Mesenteric fat pad (tissue), 1 donor: ENCODE measurements at places on chromosomes 12 and 14.

GRCh38 chr12:101064721-101065120 is 145.3 kb downstream of the SLC5A8 start:
- DNase-seq = no peak

DNA sequence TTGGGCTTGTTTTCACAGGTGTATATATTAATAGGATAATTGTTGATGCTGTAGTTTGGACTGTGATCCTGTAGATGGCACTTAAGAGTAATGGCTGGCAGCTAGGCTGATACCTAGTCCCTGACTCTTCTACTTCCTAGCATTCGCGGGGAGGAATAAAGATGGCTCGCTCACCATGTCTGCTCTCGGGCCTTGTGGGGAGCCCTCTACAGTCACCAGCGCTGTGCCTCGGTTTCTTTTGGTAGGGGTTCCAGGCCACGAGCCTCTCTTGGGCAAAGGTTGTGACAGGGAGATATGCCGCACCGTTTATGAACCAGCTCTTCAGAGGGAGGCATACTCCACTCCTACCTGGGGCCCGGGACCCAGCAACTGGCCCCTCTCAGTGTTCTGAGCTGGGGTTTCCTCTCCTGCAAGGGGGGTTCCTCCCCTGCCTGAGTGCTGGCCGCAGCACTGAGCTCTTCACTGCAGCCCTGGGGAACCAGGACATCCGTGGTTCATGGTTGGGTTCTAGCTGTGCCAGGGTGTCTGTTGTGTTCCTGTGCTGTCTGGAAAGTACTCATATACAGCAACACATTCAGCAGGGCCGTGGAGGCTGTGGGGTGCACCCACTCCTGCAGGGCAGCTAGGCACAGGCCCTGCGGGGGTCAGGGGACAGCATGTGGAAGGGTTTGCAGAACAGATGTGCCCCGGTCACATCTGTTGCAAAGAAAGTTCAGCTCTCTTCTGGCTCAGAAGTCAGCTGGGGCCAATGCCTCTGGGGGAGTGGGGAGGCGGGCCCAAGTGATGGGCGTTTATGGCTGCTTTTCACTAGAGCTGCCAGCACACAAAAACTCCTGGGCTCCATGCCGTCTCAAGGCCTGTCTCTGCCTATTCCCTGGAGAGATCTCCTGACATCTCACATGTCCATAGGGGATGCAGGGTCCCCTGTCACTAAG is 147.9 kb downstream of the PPFIA2 start:
- DNase-seq = no peak

DNA sequence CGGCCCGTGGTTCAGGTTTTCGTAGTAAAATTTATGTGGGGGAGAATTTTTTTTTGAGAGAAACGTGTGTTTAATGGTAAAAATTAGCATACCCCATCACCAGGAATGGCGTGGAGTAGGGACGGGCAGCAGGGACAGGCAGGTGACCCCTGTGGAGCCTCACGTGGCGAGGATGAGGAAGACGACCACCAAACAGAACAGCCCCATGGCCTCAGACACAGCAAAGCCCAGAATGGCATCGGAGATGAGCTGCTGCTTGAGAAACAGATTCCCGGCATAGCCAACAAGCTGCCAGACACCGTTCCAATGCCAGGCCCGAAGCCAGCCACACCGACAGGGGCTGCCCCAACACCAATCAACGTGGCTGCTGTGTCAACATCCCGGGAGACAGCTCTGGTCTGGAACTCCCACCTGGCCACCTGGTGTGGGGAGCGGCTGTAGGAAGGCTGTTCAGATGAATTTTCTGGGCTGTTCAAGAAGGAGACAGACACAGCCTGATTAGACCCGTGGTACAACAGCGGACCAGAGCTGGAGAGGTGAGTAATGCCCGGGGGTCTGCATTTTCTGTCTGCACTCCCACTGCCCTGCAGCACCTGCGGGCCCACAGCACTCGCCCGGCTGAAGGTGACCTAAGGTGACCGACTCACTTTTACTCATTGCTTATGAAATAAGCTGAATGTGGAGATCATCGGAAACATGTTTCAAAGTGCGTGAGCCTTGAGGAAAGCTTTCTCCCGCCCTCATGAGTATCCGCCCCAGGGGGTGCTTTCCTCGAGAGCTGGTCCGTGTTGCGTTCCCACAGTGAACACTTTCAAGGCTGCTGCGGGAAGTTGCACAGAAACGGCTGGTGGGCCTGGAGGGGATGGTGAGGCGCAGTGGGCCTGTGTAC is 10.6 kb downstream of the TMEM121 start:
- DNase-seq = no peak

- DNase-seq = peak; percentile 57
Observed at GRCh38 chr12:130972586-130972950, 18.9 kb downstream of the ADGRD1 start.

GRCh38 chr12:42589465-42590329 is at the start of gene PRICKLE1:
PRICKLE1 (minus strand) TSS chr12:42589746; CDS start chr12:42472516, 117,230 bp downstream.
- DNase-seq = no peak

DNA sequence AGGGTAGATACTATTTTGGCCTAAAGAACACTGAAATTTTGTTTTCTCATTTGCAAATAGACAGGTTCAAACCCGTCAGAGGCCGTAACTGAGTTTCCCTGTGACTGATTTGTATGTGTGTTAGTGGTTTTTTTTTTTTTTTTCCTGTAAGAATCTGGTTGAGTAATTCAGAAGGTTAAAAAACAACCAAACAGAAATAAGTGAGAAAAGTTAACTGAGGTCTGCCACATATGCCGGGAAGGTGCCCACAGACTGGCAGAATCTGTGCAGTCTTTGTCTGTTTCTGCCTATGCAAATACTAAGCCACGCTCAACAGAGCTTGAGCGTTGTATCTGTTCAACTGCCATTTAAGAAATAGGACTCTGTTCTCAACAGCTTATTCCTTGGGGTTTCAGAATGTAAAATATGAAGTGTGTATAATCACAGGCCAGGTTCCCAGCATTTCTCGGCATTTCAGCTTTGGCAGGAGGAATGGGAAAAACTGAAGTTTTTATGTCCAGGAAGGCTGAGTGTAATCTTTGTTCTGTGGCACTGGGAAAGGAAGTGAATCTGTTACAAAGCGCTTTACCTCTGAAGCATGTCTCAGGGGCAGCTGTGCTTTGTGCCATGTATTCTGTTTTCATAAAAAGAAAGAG is 181.9 kb downstream of the PRKCH start:
- no peak for DNase-seq

DNA sequence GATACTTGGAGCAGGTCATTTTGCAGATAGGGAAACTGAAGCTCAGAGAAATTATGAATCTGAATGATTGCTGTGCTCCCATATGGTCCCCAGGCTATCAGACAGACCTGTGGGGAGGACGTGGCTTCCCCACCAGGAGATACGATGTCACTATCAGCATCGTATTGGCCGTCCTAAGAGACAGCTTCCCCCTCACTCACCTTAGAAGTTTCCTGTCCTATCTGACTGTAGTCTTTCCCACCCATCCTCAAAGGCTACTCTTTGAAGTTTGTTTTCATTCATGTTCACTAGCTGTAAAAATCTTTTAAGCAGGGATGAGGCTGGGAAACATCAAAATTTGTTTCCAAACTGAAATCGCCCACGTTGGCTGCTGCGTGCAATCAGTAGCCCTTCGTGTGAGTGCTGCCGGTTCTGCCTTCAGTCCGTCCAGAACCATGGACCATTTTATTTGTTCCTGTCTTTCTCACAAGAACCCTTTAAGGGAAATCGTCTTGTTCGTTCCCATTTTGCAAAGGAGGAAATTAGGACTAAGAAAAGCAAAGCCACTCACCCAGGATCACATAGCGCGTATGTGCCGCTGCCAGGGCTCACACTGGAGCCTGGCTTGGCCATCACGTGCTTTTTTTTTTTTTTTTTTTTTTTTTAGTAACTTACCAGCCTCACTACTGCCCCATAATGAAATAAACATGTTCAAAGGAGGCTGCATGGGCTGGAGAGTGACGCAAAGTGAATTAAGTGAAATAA is 1.0 kb upstream of the KDM2B start:
- no peak for DNase-seq

DNA sequence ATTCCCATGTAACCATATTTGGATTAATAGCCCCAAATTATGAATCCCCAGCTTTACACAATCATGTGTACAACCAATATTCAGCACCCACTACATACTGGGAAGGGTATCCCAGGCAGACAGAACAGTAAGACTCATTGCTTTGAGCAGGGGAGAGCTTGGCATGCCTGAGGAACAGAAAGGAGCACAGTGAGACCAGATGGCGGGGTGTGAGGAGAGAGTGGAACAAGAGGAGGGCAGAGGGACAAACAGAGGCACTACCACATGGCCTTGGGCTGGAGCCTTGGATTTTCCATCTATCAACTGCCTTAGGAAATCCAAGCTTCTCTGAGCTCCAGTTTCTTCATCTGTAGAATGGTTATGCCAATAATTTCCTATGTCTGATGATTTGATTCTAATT is 3.8 kb downstream of the DGKA start:
- no peak for DNase-seq

DNA sequence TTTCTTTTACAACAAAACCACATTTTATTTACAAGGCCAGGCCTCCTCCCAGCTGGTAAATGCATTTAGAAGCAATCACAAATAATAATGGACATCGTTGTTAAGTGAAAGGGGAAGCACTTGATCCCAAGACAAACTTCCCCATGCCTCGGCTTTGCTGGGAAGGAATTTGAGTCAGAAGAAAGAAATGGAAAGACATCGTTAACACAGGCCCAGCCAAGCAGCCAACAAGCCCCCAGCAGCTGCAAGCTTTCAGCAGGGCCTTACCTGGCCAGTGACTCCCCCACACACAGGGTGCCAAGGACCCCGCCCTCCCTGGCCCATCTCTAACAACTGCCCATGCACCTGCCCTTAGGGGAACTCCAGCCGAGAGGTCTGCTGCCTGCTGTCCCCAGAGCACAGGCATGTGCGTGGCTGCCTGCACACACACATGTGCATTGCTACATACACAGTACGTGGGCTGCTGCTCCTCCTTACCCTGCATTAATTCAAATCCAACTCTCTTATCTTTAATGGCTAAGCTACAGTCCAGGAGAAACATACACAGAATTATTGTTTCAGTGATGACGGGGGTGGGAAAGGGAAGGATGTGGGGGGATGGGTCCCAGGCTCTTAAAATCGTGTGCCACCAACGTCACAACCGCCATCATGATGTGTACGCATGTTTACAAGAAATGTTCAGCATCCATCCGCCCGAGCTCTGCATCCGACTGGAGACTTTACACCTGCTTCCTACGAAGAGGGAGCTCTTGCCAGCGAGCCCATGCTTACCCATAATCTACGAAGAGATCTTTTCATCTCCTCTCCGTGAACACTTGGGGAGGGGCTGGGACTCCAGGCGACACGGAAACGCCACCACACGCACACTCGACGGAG is 9.8 kb downstream of the BCL11B start:
- peak; percentile 84 for DNase-seq

DNA sequence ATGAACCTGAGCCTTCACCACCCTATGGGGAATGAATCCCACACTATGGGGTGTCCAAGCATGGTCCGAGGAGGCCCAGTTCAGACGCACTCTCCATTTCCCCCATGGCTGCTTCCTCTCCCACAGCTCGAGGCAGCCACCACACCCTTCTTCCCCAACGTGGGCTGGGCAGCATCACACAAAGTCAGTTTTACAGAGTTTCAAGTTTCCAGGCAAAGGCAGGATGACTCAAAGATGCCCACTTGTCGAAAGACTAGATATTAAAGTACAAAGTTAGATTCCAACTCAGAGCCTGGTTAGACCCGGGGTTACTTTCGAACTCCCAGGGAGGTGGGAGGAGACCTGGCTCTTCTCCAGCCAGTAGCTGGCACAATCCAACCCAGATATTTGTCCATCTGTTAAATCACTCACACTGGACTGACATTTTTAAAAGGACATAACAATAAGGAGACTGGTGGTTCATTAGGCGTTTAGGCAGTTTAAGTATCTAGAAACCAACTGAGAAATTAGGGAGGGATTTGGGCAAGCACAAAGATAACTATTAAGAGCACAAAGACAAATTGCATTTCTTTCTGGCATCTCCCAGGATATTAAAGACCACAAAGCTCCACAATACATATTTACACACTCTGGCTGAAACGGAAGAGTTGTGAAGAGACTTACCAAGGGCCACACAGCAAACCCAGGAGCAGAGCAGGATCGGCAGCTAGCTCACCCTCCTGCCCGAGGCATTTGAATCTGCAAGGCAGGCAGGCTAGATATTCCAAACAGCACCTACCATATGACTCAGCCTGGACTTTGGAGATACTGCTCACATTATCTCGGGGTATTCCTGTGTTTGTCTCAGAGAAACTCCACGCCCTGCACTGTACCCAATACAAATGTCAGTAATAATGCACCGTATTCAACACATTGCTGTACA is 34.8 kb downstream of the TMCC3 start:
- no peak for DNase-seq

DNA sequence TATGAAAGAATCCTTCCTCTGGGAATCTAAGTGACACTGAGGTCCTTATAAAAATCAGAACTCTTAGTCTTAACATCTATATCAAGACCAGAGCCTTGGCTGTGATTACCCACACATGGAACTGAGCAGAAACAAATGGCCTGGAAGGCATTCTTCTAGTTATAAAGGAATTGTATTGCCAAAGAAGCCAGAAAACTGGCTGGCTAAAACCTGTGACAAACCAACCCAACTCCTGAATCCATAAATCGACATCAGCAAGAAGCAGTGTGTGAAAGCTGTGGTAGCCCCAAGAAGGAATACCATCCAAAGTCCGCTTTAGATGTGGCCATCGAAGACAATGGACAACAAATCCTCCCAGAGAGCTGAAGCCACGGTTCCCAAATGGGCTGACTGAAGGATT is 97.9 kb upstream of the CCDC91 start:
- DNase-seq = no peak

DNA sequence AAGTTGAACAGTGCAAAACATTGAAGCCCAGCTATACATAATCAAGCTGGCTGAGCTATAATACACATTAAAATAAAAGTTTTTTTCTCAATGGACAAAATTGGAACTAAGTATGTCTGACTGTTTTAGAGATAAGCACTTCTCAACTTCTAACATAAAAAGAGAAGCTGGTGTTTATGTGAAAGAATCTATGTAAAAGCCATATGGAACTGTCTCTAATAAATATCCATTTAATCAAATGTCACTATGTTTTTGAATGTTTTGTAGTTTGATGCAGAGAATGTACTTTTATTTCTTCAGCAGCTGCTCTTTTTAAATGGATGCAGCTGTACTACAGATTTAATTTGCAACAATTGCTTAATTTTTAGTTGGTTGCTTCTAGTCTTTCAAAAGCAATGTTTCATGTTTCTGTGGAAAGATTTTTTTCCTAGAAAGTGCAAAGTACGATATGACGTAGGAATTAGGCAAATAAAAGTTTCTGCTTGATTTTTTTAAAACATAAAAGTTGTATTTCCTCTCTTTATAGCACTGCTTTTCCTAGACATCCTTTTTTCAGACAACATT is 114.2 kb downstream of the PDE3A start:
- no peak for DNase-seq
